T-helper 9 cell (primary cell): ENCODE measurements at places on chromosomes 2 and 18.

GRCh38 chr2:69138793-69139459 is 125.9 kb downstream of the ANTXR1 start:
- DNase-seq, result no peak

DNA sequence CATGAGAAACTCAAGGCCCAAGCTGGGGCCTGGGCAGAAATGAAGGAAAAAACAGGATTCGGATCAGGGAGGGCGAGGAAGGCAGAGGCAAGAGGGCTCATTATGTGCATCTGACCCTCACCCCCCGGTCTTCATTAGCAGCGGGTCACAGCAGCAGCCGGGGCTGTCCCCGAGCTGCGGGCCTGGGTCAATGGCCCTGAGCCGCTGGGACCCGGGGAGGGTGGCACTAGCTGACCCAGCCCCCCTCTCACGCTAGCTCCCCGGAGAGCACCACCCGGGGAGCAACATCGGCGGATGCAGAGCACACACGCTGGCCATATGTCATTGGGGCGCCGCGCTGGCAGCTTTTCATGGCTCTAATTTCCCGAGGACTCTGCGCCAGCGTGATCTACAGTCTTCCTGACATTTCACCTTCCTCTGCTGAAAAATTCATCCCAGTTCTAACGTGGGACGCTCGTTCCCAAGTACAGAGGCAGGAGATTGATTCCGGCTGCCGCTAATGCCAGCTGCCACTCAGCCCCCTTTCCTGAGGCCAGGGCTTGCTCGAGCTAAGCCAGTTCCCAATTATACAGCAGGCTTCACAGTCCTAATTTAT is 63.7 kb downstream of the EIPR1 start:
- DNase-seq, result no peak

DNA sequence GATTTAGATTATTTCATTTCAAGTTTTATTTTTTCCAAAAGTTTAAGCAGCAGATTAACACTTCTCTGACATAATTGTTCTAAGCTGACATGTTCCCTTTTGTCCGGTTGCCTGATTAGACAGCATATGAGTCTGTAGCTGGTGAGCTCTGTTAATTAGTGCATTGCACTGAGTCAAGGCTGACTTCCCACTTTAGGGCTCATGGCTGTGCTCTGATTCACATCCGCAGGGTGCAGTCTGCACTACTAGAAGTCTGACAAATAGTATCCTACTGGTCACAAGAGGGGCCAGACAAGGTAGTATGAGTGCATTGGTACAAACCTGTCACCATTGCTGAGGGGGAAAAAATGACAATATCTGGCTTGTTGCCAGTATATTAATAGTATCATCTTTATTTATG is 443.9 kb upstream of the ZNF804A start:
- no peak for DNase-seq

- DNase-seq, result no peak
These were observed 111.3 kb downstream of the PRELID3A start for GRCh38 chr18:12518832-12519531.

GRCh38 chr18:56329536-56329935 is 308.9 kb downstream of the TXNL1 start:
- DNase-seq, result no peak

DNA sequence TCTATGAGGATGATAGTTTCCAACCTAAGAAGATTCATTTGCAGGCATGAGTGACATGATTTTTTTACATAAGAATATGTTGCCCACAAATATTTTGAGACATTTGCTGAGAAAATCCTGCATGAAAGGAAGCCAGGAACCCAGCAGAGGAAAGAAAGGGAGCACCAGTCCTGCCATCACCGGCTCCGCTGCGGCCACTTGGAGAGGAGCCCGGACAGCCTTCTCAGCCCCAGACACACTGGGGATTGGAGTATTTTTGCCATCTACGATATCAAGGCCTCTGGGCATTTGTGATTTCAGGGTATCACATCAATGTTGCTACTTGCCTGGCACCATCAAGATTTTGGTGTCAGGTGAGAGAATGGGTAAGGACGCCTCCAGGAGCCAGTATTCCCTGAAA is 228.3 kb downstream of the PTGR3 start:
- DNase-seq, result no peak

DNA sequence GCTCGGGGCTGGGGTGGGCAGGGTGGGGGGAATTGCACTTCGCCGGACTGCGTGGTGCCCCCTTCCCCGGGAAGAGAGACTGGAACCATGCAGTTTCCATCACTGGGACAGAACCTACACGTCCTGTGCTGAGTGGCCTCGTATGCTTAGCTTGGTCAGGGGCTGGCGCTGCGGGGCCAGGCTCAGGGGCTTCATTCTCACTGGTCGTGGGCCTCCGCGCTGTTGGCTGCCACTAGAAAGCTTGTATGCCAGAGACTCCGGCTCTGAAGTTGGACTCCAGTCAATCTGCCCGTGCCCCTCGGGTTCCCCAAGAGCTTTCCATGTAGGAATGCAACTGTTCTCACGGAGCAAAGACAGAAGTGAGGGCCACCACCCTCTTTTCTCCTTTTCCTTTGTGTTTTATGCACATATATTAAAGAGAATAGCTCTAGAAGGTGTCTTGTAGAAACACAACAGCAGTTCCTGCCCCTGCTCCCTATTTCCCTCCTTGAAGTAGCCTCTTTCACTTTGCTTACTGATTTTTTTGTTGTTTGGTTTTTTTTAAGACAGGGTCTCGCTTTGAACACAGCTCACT is 64.0 kb upstream of the YWHAQ start:
- no peak for DNase-seq

- DNase-seq, result no peak
These were observed 35.0 kb downstream of the TPRKB start for GRCh38 chr2:73701968-73702665.

- DNase-seq, result no peak
These were observed 19.2 kb downstream of the DTNA start for GRCh38 chr18:34729264-34729663.

- DNase-seq, result no peak
These were observed 1328.7 kb upstream of the NXPH2 start for GRCh38 chr2:140108706-140109475.

DNA sequence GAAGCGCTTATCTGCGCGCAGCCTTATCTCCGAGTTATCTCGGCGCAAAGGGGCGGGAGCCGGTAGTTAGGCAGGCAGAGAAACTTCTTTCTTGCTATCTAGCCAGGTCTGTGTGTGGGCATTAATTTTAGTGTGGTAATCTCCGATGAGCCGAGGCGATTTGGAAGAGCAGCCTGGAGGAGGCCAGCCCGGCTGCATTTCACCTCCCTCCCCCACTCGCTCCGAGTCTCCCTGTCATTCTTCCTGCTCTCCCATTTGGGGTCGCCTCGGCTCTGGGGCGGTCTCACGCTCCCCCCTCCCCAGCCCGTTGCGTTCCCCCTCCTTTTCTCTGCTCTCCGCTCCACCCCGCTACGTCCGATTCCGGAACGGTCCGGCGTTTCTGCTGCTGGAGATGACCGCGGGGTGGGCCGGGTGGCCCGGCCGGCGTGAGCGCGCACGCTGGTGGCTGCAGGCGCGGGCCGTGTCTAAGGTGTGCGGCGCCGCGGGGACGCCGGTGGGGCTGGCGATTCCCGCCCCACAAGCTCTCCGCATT is 566 bp downstream of the GATA6 start:
- DNase-seq, result no peak

DNA sequence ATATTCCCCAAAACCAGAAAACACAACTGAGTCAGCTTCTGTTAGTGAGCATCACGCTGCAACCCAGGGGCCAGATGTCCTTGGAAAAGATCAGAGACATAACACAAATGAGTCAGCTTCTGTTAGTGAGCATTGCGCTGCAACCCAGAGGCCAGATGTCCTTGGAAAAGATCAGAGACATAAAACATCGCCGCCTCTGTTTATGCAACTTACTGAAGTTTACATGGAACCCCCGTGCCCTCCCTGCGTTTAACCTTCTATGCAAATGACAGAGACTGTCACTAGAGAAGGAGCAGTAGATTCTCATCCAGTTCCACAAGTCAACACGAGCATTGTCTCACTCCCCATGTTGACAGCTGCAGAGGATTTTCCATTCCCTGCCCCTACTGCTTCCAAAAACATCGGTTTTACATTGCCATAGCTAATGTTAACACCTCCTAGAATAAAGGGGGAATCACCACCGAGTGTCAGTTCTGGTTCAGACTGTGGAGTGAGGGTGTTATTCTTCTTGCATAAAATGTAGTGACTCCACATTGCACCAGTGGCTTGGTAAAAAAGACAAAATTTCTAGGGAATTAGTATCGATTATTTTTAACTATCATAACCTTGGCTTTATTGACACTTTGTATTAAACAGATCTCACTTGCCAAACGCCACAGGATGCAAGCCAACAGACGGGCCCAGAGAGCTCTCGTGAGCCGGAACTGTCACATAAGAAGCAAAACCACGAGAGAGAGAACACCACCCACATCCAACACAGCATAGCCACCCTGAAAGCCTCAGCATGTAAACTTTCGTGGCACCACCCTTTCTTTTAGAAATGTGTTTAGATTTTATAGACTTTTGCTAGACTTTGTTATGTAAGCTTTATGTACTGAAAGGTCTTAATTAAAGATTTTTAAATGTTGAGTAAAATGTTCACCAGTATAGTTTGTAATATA is 87.7 kb downstream of the SH3YL1 start:
- peak; percentile 20 for DNase-seq

- no peak for DNase-seq
These were observed 11.8 kb downstream of the CNDP2 start for GRCh38 chr18:74507927-74508326.

DNA sequence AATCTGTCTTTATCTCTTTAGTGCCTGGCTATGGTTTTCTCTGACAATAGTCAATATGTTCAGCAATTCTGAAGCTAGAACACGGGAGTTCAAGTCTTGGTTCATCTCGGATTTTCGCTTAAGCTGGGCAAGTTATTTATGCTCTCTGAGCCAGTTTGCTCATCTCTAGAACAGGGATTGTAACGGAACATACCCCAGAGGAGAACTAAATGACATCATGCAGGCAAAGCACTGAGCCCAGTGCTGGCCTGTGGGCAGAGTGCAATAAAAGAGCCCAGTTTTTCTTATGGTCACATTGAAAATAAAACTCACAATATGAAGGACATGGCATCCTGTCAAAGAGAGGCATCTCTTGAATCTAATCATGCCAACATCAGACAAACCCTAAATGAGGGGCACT is 143.9 kb downstream of the ZBTB7C start:
- DNase-seq, result no peak
